IMR-90 (cell line): ENCODE measurements at places on chromosomes 11 and 22. TPM values are rescaled to one million over a fixed set of nuclear protein-coding genes. Genes with fewer than 3 reads are reported as not detected.

Gene SHISAL1
- total RNA-seq: 1.1 and 1.4 TPM in 2 replicates

Gene P4HA3
- total RNA-seq: 2.8 and 2.9 TPM in 2 replicates

Gene SYT7
- total RNA-seq: under 0.01 TPM in 1 of 2 replicates, not detected in the other

Gene SCGB1D2
- total RNA-seq: not detected in 2 replicates

Gene KCTD14
- 0.83 and 0.90 TPM in 2 replicates for total RNA-seq

Gene HORMAD2
- not detected in 2 replicates for total RNA-seq

Gene VPREB1
- not detected in 2 replicates for total RNA-seq

Gene PNPLA5
- total RNA-seq: 0.18 TPM in 1 of 2 replicates, not detected in the other

DNA sequence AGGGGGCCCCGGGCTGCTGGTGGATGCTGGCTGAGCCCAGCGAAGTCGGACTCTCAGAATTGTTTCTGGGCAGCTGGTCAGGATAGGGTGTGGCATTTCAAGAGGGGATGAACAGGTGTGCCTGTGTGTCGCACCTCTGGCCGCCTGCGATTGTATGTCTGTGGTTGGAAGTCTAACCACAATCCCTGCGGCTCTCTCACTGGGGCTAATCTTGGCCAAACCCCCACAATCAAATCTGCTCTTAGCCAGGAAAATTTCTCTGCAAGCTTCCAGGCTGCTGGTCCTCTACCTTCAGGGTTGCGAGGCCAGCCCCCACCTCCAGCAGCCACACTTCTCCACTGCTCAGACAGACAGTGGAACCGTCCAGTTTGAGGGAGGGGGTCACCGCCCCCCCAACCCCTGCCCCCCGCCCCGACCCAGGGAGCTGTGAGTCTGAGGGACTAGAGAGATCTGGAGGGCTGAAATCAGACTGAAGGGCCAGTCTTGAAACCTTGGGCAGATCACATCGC lies 953 bp downstream of the ATG16L2 start:
- H3K36me3 ChIP-seq: no peaks in the 10 kb centered on the region
- peak overlapping the region; percentile 18; the same call in 1 of the 2 replicates for H3K27ac ChIP-seq
- no peak for DNase-seq
- no peaks in the 10 kb centered on the region for H3K27me3 ChIP-seq
- H3K4me1 ChIP-seq: peaks cover 22% of the 10 kb centered on the region

GRCh38 chr11:8032576-8033304 lies 45.6 kb downstream of the EIF3F start:
- 0 out of 2 replicates have a peak, but pooled peaks cover 1% of the 10 kb centered on the region for H3K4me1 ChIP-seq
- DNase-seq: no peak
- H3K27ac ChIP-seq: no peak overlapping the region
- H3K27me3 ChIP-seq: peaks cover 3% of the 10 kb centered on the region; the same call in 1 of the 2 replicates

DNA sequence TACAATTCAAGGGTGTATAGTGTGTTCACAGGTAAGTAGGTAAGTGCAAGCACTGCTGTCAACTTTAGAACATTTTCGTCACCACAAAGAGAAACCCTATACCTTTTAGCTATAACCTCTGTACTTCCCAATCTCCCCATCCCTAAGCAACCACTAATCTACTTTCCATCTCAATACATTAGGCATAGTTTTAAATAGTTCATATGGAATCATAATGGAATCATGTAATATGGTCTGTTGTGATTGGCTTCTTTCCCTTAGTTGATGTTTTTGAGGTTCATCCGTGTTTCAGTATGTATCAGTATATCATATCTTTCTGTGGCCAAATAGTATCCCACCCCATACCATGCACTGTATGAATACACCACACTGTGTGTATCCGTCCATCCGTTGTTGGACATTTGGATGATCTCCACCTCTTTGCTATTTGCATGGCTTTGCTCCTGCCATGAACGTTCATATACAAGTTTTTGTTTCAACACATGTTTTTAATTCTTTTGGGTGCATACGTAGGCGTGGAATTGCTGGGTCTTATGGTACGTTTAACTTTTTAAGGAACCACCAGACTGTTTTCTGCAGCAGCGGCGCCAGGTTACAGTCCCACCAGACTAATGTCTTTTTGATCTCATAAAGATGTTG lies 27.7 kb upstream of the OPCML start:
- H3K36me3 ChIP-seq: no peaks in the 10 kb centered on the region
- no peak overlapping the region for H3K27ac ChIP-seq
- H3K4me3 ChIP-seq: no peak overlapping the region
- DNase-seq: no peak

- H3K4me1 ChIP-seq: peaks cover 14% of the 10 kb centered on the region
- H3K4me3 ChIP-seq: no peak overlapping the region
- H3K36me3 ChIP-seq: peaks cover 19% of the 10 kb centered on the region
- no peaks in the 10 kb centered on the region for H3K27me3 ChIP-seq
Observed at GRCh38 chr22:50398831-50399648, 55.9 kb downstream of the PPP6R2 start.

GRCh38 chr11:73379189-73379880 lies 3.1 kb downstream of the RELT start:
- H3K36me3 ChIP-seq: no peaks in the 10 kb centered on the region
- H3K27ac ChIP-seq: no peak overlapping the region
- H3K27me3 ChIP-seq: no peaks in the 10 kb centered on the region
- no peak for DNase-seq
- H3K4me1 ChIP-seq: peaks cover 13% of the 10 kb centered on the region; the same call in 1 of the 2 replicates

GRCh38 chr22:38927033-38927781 lies 30.2 kb upstream of the APOBEC3A start:
- H3K27ac ChIP-seq: no peak overlapping the region
- H3K36me3 ChIP-seq: no peaks in the 10 kb centered on the region
- H3K4me3 ChIP-seq: no peak overlapping the region
- H3K4me1 ChIP-seq: peaks cover 6% of the 10 kb centered on the region
- no peaks in the 10 kb centered on the region; the same call in 1 of the 2 replicates for H3K27me3 ChIP-seq
- DNase-seq: peak; percentile 37

GRCh38 chr11:114440971-114441763 lies 1.9 kb downstream of the REXO2 start:
- H3K4me3 ChIP-seq: peak overlapping the region; percentile 89
- no peak overlapping the region for H3K27ac ChIP-seq
- H3K27me3 ChIP-seq: no peaks in the 10 kb centered on the region
- peaks cover 5% of the 10 kb centered on the region for H3K4me1 ChIP-seq

- no peaks in the 10 kb centered on the region for H3K4me1 ChIP-seq
- peaks cover 1% of the 10 kb centered on the region for H3K27me3 ChIP-seq
- H3K27ac ChIP-seq: no peak overlapping the region
- no peak for DNase-seq
- H3K36me3 ChIP-seq: no peaks in the 10 kb centered on the region
Observed at GRCh38 chr11:65743681-65744025, 23.1 kb upstream of the RNASEH2C start.

GRCh38 chr22:24104307-24105012 lies 76.8 kb upstream of the SUSD2 start:
- H3K27me3 ChIP-seq: no peaks in the 10 kb centered on the region
- H3K4me1 ChIP-seq: peaks cover 8% of the 10 kb centered on the region
- peaks cover 33% of the 10 kb centered on the region for H3K36me3 ChIP-seq
- H3K27ac ChIP-seq: no peak overlapping the region

DNA sequence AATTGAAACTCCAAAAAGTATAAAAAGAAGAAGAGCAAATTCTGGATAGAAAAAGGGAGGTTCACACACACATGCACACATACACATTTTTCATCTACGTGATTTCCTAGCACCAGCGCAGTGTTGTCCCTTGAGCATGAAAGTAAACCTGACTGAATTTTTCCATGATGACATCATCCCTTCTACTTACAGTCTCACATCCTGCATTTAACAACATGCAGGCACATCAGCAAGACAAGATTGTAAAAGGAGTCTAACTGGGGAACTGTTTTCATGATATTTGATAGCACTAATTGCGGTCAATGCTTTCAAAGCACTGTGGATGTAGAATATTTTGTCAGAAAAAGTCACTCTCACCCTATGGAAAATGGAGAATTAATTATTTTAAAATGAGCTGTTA lies 36.6 kb downstream of the GAS2 start:
- peak; percentile 77 for DNase-seq
- no peaks in the 10 kb centered on the region for H3K36me3 ChIP-seq
- no peak overlapping the region for H3K4me3 ChIP-seq
- no peak overlapping the region for H3K27ac ChIP-seq
- no peaks in the 10 kb centered on the region for H3K27me3 ChIP-seq

DNA sequence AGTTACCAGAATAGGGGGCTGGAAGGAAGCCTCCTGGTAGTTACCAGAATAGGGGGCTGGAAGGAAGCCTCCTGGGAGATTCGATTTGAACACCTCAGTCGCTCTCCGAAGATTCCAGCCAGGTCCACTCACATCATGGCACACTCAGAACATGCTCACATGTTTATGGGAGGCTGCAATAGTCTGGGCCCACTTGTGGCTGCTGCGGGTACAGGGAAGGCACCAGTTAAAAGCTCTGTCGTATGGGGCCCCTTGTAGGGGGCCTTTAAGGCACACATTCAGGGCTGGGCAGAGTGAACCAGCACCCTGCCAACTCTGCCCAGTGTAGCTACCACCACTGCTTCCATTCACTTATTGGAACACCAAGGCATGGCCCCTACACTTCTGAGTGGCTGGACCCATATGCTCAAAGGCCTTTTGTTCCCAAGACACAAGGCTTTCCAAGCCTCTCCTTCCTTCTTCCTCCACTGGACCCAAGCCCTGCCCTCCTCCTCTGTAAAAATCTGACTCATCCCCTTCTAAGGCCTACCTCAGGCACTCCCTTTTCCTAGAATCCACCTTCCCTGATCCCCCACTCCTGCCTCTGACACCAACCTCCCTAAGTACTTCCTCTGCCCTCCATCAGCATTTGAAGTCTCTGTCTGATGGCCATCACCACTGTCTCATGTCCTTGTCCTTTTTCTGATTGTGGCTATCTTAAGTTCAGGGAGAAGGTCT lies 28.0 kb downstream of the USP35 start:
- no peak overlapping the region for H3K4me3 ChIP-seq
- peaks cover 3% of the 10 kb centered on the region for H3K4me1 ChIP-seq
- no peak overlapping the region for H3K27ac ChIP-seq
- no peak for DNase-seq
- H3K36me3 ChIP-seq: peaks cover 65% of the 10 kb centered on the region
